Ovary (tissue), 10 donors: ENCODE measurements at places on chromosomes 6 and 20. TPM values are rescaled to one million over a fixed set of nuclear protein-coding genes. Genes with fewer than 3 reads are reported as not detected.

GRCh38 chr6:143232849-143233248 is 172.2 kb downstream of the AIG1 start:
- no peak overlapping the region for H3K4me3 ChIP-seq
- H3K27me3 ChIP-seq: no peaks in the 10 kb centered on the region
- H3K4me1 ChIP-seq: no peaks in the 10 kb centered on the region

DNA sequence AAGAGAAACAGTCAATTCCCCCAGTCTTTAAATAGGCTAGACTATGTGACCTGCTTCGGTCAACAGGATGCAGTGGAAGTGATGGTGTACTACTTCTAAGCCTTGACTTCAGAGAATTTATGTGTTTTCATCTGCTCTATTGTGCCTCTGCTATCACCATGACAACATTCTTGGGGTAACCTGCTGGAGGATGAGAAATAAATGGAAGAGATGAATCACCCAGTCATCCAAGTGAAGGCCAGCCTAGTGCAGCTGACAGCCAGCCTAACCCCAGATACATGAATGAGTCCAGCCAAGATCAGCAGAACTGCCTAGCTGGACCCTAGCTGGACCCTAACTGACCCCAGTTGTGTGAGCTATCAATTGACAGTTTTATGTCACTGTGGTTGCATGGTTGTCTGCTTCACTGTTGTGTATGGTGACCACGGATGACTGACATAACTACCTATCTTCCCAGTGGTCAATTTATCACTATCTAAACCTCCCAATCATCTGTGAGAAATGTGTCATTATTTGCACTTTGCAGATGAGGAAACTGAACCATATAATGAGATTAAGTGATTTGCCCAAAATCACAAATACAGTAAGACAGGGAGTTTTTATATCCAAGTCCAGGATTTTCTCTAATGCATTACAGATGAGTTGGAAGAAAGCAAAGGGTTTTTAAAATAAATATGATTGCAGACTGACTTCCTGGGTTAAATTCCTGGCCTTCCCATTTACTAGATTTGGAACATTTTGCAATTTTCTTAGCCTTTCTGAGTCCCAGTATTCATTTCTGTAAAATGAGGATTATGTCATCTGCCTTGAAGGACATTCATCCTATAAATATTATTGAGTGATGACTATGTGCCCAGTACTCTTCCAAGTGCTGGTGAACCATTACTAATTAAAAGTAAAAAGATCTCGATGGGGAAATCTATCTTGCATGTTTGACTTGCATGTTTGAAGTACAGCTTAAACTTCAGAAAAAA is 136.4 kb upstream of the PLCB4 start:
- no peaks in the 10 kb centered on the region for H3K4me1 ChIP-seq
- H3K36me3 ChIP-seq: no peaks in the 10 kb centered on the region
- no peak overlapping the region for H3K27ac ChIP-seq
- H3K4me3 ChIP-seq: no peak overlapping the region

DNA sequence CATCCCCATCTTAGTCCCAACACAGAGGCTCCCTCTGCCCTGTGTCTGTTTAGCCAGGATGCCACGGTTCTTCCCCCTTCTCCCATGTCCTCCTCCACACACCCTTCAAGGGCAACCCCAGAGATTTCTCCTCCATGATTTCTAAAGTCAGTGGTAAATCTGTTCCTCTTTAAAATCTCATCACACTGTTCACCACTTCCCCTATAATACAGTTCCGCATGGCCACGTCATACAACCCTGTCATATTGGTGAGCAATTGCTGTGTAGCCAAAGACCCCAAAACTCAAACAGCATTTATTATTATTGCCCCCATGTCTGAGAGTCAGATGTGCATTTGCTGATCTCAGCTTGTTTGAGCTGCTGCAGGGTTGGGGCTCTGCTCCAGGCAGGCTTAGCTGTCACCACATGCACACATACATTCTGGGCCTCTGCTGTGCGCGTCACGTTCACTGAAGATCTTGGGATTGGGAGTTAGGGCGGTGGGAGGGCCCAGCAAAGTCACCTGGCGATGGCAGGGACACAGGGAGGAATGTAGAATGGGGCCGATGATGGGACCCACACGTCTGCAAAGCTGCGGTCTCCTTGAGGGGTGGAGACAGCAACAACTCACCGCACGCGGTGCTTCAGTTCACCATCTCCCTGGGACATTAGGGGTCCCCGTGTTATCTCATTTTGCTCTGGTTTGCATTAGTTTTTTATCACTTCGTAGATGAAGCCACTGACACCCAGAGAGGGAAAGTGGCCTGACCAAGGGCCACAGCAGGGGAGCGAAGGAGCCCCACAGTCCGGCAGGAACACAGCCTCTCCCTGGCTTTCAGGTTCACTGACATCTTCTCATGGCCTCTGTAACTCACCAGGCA is 36.9 kb upstream of the CD93 start:
- no peaks in the 10 kb centered on the region for H3K4me1 ChIP-seq
- no peaks in the 10 kb centered on the region for H3K27me3 ChIP-seq
- H3K27ac ChIP-seq: no peak overlapping the region
- no peak for DNase-seq
- H3K4me3 ChIP-seq: no peak overlapping the region

INSM1 gene
- total RNA-seq: not detected

COL20A1 gene
- total RNA-seq: 0.33 TPM

NECAB3 gene
- total RNA-seq: 74.3 TPM

DNA sequence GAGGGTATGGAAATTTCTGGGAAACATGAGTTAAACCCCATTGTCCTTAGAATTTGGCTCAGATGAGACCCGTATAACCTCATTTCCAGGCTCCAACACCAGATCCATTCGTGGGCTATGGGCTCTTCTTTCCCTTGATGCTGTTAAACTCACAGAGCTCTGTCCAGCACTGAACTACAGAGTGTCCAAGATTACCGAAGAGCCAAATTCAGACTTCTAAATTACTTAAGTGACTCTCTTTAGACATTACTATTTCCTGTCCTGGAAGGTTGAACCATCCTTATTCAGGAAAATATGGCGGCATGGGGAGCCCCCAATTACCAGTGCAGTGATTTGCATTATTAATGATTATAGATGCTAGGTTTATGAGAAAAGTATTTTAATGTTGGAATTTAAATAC is 124.9 kb upstream of the EDN1 start:
- H3K4me1 ChIP-seq: peaks cover 2% of the 10 kb centered on the region
- no peak overlapping the region for H3K4me3 ChIP-seq
- H3K36me3 ChIP-seq: no peaks in the 10 kb centered on the region
- H3K27ac ChIP-seq: no peak overlapping the region
- H3K27me3 ChIP-seq: no peaks in the 10 kb centered on the region

SLC17A2 gene
- total RNA-seq: not detected

- no peaks in the 10 kb centered on the region for H3K27me3 ChIP-seq
- H3K27ac ChIP-seq: no peak overlapping the region
- no peak for DNase-seq
- H3K4me1 ChIP-seq: no peaks in the 10 kb centered on the region
- no peak overlapping the region for H3K4me3 ChIP-seq
Observed at GRCh38 chr6:165181951-165182414, 127.4 kb downstream of the C6orf118 start.
